D721Med (cell line): ENCODE measurements at places on chromosomes 1 and 21.

GRCh38 chr1:70717656-70718055 is 306.6 kb downstream of the CTH start:
- DNase-seq = no peak

DNA sequence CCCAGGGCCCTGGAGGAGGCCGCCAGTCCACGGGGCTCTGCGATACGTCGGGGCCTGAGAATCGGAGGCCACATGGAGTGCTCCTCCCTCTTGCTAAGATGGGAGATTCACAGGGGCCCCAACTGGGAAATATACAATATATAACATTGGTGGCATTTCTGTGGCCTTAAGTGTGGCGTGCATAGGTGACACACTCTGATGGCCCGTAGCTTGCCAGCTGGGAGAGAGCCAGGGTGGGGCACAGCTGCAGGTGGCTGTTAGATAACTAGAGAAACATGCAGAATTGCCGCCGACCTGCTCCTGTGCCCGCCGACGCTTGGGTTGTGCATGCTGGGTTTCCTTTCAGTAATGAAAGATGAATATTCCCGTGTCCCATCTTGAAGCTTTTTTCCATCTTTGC is 30.1 kb downstream of the UMODL1 start:
- DNase-seq = no peak

DNA sequence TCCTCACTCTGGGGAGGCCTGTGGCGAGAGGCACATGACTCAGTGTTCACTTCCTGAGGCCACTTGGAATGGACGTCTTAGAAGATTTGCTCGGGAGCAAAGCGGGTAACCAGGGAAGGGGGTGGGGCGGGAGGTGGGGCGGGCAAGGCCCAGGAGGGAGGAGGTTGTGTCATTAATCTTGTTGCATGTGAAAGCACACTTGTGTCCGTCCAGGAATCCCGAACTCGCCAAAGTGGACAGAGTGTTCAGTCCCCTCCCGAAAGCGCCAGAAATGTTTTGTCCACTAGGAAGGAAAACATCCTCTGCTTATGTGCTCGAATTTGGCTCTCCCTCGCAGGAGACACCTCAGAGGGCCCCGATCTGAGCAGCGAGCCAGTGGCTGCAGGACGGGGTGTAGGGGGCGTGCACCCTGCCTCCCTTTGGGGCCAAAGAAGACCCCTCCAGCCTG is 84.2 kb downstream of the SPSB1 start:
- DNase-seq = no peak

DNA sequence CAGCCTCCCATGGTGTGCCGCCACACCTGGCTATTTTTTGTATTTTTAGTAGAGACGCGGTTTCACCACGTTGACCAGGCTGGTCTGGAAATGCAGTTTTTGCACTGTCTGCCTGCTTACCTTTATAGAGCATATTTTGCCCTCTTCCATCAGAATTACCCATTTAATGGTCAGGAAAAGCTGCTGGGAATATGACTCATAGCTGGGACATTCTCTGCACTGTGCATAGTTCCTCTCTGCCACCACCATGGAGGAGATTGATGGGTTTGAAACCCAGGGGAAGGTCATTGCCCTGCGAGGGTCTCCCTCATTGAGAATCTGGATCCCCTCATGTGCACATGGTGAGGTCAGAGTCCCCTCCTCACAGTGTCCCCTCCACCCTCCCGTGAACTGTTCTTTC is 32.1 kb downstream of the MX1 start:
- DNase-seq = no peak

GRCh38 chr1:90371448-90371813 is 345.7 kb downstream of the BARHL2 start:
- no peak for DNase-seq

DNA sequence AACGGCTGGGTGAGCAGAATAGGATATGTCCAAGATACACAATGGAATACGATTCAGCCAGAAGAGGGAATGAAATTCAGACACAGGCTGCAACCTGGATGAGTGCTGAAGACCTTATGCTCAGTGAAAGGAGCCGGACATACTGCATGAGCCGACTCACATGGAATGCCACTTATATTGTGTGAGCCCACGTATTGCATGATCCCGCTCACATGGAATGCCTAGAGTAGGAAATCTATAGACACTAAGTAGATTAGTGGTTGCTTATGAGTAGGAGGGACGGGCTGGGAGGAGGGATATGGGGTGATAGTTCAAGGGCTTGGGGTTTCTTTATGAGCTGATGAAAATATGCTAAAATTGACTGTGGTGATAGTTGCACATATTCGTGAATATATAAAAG is 26.8 kb downstream of the TMPRSS2 start:
- DNase-seq = no peak

- DNase-seq = no peak
Observed at GRCh38 chr1:11059155-11059967, 457 bp downstream of the SRM start.

- no peak for DNase-seq
Observed at GRCh38 chr1:223776075-223776814, 63.9 kb downstream of the CAPN2 start.

- no peak for DNase-seq
Observed at GRCh38 chr1:39890273-39890672, 7.0 kb upstream of the TRIT1 start.

DNA sequence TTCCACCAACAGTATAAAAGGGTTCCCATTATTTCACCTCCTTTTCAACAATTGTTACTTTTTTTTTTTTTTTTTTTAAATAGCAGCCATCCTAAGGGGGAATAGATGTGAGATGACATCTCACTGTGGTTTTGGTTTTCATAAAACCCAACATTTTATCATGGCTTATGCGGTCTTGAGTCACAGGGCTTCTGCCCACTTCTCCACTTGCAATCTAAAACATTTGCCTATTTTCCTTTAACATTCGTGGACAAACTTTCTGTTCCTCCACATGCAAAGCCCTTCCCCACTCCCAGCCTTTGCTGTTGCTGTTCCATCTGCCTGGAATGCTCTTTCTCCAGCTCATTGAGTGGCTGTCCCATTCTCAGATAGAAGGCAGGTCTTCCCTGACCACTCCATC is 239.7 kb upstream of the KCNK2 start:
- no peak for DNase-seq

GRCh38 chr1:228500901-228501871 is 14.0 kb downstream of the RNF187 start:
- DNase-seq = peak; percentile 71

- DNase-seq = no peak
Observed at GRCh38 chr1:119331915-119332314, 36.7 kb upstream of the HAO2 start.

- no peak for DNase-seq
Observed at GRCh38 chr1:198655459-198656121, 16.8 kb downstream of the PTPRC start.

GRCh38 chr1:87805666-87806378 is 477.1 kb downstream of the LMO4 start:
- no peak for DNase-seq

DNA sequence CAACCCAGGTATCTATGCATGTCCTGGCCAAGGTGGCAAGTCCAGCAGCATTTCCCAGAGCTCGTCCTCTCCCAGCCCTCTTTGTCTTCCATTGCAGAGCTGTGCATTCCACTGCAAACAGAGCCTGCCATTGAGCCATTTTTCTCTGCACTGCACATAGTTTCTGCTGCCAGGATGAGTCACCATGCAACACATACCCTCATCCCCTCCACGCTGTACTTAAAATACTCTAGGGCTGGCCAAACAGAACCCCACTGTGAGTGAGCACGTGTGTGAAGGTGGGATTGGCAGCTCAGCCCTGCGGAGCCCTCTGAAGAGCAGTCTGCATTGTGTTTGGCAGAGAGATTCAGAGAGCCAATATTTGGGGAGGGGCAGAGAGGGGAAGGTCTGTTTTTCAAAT is 3.9 kb upstream of the ATP1B1 start:
- DNase-seq = no peak

DNA sequence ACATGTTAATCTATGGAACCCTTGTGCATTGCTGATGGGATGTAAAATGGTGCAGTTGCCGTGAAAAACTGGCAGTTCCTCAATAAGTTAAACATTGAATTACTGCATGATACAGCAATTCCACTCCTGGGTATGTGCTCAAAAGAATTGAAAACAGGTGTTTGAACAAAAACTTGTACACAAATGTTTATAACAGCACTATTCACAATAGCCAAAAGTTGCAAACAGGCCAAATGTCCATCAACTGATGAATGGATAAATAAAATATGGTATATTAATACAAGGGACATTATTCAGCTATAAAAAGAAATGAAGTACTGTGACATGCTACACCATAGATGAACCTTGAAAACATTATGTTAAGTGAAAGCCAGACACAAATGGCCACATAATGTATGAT is 17.7 kb upstream of the SRSF10 start:
- DNase-seq = no peak

GRCh38 chr1:68908316-68908715 is 411.4 kb upstream of the DEPDC1 start:
- no peak for DNase-seq

DNA sequence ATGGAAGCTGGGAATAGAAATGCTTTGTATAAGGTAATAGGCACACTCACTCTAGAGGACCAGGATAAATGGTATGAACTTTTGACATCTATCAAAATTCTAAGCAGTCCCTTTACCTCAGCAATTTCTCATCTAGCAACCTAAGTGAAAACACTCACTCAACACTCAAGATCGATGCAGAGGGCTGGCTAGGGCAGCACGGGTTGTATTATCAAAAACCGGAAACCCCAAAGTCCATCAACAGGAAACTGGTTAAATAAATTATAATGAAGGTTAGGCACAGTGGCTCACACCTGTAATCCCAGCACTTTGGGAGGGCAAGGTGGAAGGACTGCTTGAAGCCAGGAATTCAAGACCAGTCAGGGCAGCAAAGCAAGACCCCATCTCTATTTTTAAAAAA is 9.4 kb downstream of the USP48 start:
- DNase-seq = no peak

DNA sequence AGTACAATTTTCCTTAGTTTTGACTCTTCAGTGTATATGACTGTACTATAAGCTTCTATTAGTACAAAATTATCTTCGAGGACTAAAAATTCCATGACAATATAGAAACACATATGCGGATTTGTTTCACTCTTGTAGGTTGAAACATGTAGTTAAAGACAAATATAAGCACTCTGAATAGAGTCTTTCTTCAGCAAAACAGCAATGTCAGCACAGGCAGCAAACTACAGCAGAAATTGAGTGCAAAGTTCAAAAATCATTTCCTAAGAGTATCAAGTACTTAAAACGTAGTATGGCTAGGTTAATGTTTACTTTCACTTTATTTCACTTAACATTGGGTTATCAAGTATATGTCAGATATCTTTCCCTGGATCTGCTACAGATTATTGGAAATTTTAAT is 106.7 kb downstream of the FAF1 start:
- no peak for DNase-seq

DNA sequence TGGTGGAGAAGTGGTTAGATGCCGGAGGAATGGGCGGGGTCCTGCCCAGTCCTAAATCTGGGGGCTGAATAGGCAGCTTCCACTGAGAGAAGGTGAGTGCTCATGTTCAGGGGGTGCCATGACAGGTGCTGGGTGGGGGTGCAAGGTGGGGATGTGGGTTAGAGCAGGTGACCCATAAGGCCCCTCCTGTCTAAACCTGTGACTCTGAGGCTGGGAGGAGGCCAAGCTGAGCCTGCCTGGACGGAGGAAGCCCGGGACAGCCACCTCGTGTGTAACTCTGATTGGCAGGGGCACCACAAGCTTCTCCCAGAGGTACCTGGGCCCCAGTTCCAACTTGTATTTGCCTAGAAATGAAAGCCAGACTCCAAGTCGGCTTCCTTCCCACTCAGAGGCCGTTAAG is 10.7 kb downstream of the GPR157 start:
- no peak for DNase-seq

DNA sequence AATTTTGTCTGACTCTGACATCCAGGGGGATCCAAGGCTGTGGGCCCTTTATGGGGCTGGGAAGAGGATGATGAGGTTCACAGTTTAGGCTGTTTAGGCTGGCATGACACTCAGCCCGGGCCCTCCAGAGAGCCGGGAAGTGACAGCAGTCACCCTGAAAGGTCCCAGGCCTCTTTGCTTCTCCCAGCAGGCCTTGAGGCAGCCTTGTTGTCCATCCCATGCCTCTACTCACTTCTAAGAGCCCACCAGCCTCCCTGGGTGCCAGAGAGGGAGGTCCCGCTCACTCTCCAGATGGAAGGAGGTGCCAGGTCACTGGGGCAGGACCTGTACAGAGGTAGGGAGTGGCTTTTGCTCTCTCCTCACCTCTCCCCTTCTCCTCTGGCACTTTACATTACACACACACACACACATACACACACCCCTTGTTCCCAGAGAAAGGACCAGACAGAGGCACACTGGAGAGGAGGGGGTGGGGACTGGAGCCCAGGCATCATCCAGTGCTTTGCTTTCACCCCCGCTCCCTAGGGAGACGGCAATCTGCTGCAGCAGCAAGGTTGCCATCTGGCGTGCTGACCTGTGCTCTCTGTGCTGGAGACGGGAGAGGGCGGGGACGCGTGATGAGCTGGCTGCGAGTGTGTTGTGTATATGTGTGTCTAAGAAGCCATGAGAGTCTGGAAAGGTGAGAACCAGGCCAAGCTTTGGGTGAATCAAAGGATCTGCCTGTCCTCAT is 4.6 kb downstream of the KLHDC8A start:
- no peak for DNase-seq

DNA sequence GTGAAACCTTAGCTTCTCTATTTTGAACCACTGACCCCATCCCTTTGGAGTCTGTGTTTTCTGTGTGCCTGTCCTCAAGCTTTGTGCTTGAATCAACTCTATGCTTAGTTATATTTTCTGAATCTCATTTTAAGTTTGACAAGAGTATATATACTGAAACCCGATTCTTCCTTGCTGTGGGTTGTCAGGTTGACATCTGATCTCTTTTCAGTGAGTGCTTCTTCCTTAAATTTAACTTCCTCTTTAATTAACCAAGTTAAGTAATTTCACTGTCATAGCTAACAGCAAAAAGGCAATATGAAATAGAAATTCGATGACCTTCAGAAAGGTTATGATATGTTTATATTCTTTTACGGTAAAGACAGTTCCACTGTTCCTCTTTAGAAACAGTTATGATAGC is 69.4 kb downstream of the C1orf21 start:
- no peak for DNase-seq

GRCh38 chr1:14113841-14114567 is 414.0 kb downstream of the PRDM2 start:
- DNase-seq = no peak
